AG10803 (cell line): ENCODE measurements at places on chromosomes 6 and 20.
A peak's percentile ranks its signal among the peaks of the same experiment; 100 is the strongest.

DNA sequence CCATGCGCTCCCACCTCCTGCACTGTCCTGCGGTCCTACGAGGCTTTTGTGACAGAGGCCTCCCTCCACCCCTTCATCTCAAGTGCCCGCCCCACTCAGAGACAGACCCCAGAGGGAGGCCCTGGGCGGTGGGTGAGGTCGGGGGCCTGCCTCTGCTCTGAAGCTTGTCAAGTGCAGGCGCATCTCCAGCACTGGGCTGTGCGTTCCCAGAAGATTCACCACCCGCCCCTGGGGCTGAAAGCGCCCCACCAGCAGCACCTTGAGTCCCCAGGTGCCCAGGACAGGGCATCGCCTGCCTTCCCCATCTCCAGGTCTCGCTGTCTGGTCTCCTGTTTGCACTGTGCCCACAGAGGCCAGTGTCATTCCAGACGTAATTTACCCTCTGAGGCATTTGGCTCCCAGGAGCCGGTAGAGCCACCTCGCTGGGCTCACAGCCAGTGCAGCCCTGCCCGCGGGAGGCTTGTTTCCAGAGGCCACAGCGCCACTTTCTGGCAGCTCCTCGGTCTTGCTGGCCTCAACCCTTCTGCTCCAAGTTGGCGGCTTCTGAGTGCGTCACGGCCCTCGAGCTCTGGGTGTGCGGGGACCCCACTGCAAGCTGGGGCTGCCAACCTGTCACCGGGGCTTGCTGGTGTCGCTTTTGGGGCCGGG is 191.1 kb downstream of the TAF4 start:
- peak; percentile 41 for DNase-seq

DNA sequence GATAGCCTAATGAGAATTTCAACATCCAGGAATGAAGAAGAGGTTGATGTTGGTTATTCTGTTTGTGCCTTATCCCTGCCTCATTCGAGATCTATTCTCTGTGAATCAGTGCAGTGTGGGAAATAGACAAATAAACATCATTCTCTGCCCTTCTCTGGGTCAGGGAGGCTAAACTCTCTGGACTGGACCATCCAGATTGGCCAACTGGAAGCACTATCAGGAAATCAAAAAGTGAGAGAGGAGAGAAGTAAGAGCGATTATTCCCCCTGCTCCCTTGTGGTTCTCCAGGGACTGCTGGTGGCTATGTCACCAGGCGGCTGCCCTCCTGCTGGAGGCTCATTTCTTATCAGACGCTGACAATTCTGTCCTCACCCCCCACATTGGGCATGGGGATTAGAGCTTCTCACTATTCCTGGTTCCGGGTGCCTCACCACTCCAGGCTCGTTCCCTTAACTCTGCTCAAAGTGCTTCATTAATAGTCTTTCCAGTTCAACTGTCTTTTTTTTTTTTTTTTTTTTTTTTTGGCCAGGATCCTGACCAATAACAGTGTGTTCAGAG is 201.7 kb upstream of the RREB1 start:
- no peak for DNase-seq

DNA sequence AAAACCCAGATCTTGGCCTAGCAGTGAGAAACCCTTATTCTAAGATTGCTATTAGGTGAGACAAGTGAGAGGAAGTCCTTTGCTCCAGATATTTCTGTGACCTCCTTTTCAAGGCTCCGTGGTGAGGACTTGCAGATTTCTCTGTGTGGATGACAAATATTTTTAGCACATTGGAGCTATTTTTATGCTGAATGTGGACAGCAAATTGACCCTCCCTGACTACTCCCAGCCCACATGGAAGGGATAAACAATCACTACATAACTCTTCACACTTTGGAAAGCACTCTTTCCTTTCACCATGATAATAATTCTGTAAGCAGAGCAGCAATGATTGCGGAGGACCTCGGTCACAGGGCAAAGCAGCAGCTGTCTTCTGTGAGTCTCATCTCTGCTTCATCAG is 88.0 kb upstream of the ADGRF1 start:
- DNase-seq, result no peak

GRCh38 chr20:62602550-62602949 is 39.8 kb upstream of the SLCO4A1 start:
- DNase-seq, result no peak

- DNase-seq, result peak; percentile 88
Measured at GRCh38 chr20:53656293-53657202, 62.9 kb upstream of the ZNF217 start.

DNA sequence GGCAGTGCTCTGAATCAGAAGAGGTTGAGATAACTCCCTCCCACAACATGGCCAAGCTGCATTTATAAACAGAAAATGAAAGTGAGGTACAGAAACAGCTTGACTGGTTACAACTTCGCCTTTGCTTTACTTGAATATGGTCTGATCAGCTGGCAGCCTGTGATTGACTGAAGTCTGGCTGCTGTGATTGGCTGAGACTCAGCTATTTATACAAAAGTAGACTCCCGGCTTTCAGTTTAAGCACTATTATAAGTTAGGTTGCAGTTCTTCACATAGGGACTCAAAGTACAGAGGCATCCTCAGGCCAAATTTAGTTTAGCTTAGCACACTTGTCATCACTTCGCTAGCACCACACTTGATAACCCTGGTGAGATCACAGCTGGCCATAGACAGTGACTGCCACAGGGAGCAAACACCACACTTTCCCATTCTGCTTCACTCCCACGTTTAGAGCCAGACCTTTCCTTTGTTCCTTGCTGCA is 362.6 kb downstream of the EPM2A start:
- peak; percentile 28 for DNase-seq

- DNase-seq, result no peak
Measured at GRCh38 chr20:50885781-50886180, 45.5 kb downstream of the ADNP start.

DNA sequence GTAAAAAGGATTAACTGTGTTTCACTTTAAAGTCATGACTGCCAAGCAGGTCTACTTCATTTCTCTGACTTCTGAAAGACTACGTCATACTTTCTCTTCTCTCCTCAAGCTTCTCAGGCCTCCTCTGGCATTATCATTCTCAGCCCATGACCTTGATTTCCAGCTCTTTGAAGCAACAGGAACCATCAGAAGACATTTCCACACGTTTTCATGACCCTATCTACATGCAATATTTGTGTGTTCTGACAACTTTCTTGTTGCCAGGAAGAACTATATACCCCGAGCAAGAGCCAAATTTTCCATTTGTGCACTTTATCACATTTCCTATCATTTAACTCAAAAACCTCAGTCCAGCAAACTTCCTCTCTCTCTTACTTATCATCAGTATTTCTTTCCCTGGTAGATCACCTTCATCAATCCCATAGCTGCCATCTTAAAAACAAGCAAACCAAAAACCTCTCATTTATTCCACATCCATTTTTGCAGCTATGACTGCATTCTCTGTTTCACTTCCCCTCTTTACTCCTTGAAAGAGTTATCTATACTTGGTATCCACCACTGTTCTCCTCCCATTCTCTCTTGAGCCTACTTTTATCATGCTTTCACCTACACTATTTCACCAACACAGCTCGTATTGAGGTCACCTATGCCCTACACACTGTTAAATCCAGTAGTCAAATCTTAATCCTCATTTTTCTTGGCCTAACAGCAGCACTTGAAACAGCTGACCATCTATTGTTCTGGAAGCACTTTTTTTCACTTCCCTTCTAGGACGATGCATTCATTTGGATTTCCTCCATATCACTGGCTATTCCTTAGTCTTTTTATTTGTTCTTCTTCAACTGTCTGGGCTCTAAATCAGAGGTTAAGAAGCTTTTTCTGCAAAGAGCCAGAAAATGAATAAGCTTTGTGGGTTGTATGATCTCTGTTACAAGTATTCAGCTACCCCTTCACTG is 47.1 kb downstream of the STX7 start:
- DNase-seq, result no peak

DNA sequence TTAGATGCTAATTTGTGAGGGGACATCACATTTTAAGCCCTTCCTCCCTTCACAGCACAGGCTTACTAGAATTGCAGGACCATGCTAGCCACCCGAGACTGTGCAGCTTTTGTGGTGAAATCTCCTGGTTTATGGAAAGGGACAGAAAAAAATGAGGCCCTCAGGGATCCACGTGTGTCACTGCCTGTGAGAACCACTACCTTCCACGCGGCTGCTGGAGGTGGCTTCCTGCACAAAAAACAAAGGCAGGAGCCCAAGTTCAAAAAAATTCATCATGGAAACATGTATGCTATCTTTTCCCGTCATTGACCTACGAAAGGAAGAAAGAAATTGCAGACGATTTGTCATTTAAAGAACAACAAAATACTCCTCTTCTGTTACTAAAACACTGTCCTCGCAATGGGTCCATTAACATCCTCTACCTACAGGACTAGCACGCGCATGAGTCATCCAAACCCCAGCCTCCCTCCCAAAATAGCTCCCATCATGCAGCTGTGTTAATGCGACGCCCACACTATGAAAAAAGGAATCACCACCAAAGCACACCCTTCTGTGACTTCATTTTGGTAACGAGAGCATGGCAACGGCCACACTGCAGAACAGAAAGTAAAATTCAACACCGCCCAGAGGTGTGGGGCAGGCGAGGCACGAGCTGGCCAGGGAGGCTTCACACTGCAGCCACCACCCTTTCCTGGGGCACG is 45.7 kb downstream of the RAMACL start:
- no peak for DNase-seq

DNA sequence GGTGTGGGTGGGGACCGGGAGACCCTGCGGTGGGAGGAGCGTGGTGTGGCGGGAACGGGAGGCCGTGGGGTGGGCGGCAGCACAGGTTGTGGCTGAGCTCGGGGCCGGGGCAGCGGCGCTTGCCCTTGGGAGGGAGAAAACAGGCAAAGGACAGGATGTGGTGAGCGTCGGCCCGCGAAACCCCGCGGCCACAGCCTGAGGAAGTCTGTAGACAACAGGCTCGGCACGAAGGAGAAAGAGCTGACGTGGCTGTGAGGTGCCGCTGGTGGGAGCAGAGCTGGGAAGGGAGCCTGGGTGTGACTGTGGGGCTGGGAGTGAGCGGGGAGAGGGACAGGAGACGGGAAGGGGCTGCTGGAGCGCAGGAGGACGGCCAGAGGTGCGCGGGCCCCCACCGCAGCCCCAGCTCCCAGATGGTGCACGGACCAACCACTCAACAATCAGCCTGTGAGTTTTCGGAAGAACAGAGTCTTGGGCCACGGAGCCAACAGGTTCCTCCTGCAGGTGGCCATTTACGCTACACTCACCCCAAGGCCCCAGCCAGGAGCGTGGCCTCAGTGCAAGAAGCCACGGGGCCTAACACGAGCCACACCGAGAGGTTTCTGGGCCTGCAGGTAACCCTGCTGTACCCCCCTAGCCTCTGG is 202.8 kb downstream of the DLL1 start:
- no peak for DNase-seq

GRCh38 chr20:57736738-57737347 is 27.0 kb upstream of the PMEPA1 start:
- DNase-seq, result no peak

DNA sequence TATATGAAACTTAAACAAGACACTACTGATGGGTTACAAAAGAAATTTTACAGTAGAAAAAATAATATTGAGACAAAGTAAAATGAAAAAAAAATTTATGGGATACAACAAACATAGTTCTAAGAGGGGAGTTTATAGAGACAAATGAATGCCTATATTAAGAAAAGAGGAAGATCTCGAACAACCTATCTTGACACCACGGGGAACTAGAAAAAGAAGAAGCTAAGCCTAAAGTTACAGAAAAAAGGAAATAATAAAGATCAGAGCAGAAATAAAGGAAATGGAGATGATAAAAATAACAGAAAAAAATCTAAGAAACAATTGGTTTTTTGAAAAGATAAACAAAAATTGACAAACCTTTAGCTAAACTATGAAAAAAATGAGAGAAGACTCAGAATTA is 9.1 kb upstream of the ECHDC1 start:
- no peak for DNase-seq

- DNase-seq, result peak; percentile 19
Measured at GRCh38 chr6:44001318-44002066, 125.8 kb downstream of the MRPL14 start.

DNA sequence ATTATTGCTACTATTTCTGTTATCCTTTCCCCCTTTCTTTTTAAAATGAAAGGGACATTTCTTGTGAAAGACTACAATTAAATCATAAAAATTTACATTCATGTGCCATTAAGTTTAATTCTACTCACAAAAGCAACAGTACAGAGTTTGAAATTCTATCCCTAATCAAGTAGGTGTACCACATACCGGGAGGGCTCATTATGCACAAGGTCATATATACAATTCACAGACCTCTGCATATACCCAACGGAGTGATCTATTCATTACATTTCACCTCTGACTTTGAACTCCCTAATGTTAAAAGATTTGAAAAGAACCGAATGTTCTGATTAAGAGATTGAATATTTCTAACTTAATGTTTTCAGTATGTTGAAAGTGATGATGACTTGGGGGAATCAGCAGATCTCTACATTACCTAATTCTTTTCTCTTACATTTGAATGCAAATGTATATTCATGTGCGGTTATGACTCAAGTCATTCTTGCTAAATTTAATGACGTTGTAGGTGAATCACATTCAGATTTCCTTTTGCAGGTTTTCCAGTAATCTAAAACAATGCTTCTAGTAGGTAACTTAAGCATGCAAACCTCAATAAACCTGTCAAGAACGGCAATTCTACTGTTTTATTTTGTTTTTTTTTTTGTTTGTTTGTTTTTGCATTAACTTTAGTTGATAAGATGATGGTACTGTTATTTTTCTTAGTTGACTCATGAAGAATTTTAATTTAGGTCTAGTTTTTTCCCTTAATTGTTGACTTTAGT is 7.3 kb downstream of the EYA4 start:
- no peak for DNase-seq

DNA sequence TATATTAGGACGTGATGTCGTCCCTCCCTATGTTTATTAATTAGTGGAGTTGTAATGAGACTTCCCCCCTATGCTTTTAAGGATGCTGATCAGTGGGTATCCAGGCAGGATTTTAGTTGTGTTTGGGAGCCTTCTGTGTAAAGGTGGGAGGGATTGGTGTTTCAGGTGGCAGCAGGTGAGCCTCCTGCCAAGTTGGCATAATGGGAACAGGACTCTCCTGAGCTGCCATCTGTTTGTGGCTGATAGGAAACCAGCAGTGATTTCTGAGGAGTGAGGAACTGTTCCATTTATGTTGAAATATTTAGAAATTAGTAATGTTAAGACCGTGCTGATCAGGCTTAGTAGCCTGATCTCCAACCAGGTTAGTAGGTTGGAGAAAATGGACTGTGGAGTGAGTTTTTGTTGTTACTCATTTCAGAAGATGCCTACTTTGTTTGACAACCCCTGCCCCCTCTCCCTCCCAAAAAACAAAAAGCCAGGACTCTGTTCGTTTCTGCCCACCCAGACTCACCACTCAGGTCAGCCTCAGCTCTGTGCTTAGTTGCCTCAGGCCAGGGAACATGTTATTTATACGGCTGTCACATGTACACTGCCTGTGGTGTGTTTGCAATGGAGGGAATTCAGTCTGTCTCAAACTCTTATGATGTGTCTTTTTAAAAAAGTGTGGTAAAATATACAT is 55.4 kb upstream of the TULP4 start:
- DNase-seq, result no peak

DNA sequence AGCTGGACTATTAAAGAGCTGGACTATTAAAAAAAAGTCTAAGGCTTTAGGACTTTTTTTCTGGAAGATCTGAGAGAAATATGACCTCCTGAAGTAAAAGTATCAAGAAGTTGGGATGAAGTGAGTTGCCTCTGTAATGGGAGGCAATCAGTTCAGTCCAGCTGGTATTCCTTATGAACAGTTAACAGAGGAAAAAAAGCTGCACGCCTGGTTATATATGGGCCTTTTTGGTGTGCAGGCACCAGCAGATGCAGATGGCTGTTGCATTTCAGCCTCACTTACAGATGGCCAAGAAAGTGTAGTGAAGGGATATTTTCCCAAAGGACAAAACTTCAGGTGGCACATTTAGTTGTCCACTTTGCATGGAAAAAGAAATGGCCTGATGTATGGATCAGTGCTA is 70.3 kb upstream of the ELOVL5 start:
- no peak for DNase-seq
